PC-3 (cell line): ENCODE measurements at places on chromosomes 12 and 14. TPM values are rescaled to one million over a fixed set of nuclear protein-coding genes. Genes with fewer than 3 reads are reported as not detected.

The TBX3 gene
- 89.4 and 123 TPM in 2 replicates for total RNA-seq

The BCL7A gene
- total RNA-seq, result 31.6 and 32.5 TPM in 2 replicates

The SERPINA9 gene
- total RNA-seq, result not detected in 2 replicates

The MAP1LC3B2 gene
- not detected in 2 replicates for total RNA-seq

The GYS2 gene
- total RNA-seq, result not detected in 2 replicates

The TSPAN8 gene
- total RNA-seq, result 1.3 TPM in 1 of 2 replicates, not detected in the other

The TSHR gene
- total RNA-seq, result not detected in 2 replicates

The KRT74 gene
- not detected in 2 replicates for total RNA-seq

The GPR84 gene
- not detected in 2 replicates for total RNA-seq

The GCN1 gene
- 254 and 334 TPM in 2 replicates for total RNA-seq

The NKX2-1 gene
- not detected in 2 replicates for total RNA-seq

The EMP1 gene
- total RNA-seq, result 158 and 187 TPM in 2 replicates

The NDUFA9 gene
- total RNA-seq, result 41.9 and 71.5 TPM in 2 replicates

The C14orf132 gene
- total RNA-seq, result 0.06 TPM in 1 of 2 replicates, not detected in the other

The LGR5 gene
- total RNA-seq, result 0.04 and 0.46 TPM in 2 replicates

The CCDC196 gene
- not detected in 2 replicates for total RNA-seq

The ENDOU gene
- not detected in 2 replicates for total RNA-seq

The GPR65 gene
- not detected in 2 replicates for total RNA-seq

The MYO1H gene
- not detected in 2 replicates for total RNA-seq

The GLIPR1 gene
- total RNA-seq, result 21.3 and 22.2 TPM in 2 replicates

The CIT gene
- total RNA-seq, result 58.9 and 112 TPM in 2 replicates

The MSRB3 gene
- 4.5 and 5.9 TPM in 2 replicates for total RNA-seq

The EP400 gene
- 20.2 and 30.5 TPM in 2 replicates for total RNA-seq

The LLPH gene
- total RNA-seq, result 11.2 and 16.5 TPM in 2 replicates

The SERPINA6 gene
- not detected in 2 replicates for total RNA-seq

The ARHGEF40 gene
- total RNA-seq, result 2.7 and 3.9 TPM in 2 replicates

The UBE3B gene
- 25.7 and 35.6 TPM in 2 replicates for total RNA-seq

The KRT3 gene
- total RNA-seq, result 0.17 and 0.33 TPM in 2 replicates

The OAS2 gene
- total RNA-seq, result 5.8 and 10.5 TPM in 2 replicates

The PTPN6 gene
- total RNA-seq, result 22.5 and 28.4 TPM in 2 replicates

The TAMALIN gene
- 0.29 and 0.58 TPM in 2 replicates for total RNA-seq

The DDN gene
- total RNA-seq, result 3.5 and 5.6 TPM in 2 replicates

The TAS2R42 gene
- total RNA-seq, result not detected in 2 replicates

The PPM1A gene
- total RNA-seq, result 69.3 and 69.4 TPM in 2 replicates

The ASCL1 gene
- not detected in 2 replicates for total RNA-seq

The KRT81 gene
- 1,688 and 2,042 TPM in 2 replicates for total RNA-seq

The CLEC1B gene
- total RNA-seq, result not detected in 2 replicates

The DNAJC22 gene
- total RNA-seq, result 12.9 and 16.8 TPM in 2 replicates

The NYNRIN gene
- 2.7 and 3.1 TPM in 2 replicates for total RNA-seq
